Activated naive CD4-positive, alpha-beta T cell treated with Interleukin-2 at 50 U/mL for 16 hours (primary cell): ENCODE measurements at places on chromosomes 7 and 10.

- no peak for DNase-seq
These were observed 25.5 kb downstream of the GTF2IRD1 start for GRCh38 chr7:74479066-74479781.

- DNase-seq: no peak
These were observed 45.2 kb downstream of the FGFBP3 start for GRCh38 chr10:91864099-91864498.

- no peak for DNase-seq
These were observed 135.2 kb downstream of the DIP2C start for GRCh38 chr10:554182-554848.

GRCh38 chr7:36286226-36286625 is 103.4 kb upstream of the ANLN start:
- DNase-seq: peak; percentile 54

DNA sequence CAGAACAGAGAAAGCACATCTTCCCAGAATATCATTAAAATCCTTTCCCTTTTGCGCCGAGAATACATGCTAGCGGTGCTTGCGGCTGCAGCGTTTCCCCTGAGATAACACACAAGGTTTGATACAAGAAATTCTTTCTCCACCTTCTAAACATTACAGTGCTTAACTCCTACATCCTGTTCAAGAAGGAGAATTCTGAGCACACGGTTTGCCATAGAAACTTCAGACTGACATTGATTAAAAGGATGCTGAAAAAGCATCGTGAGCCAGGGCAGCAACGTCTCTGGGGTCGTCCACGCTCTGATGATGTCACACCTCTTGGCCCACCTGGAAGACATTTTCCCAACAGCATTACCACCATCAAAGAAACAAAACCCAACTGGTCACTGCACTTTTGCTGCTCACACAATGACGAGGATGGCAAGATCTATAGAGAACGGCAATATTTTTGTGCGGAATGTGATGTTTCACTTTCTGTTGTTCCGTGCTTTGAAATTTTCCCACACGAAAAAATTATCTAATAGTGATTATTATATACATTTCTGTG is 27.0 kb upstream of the PRSS1 start:
- no peak for DNase-seq

- DNase-seq: peak; percentile 31
These were observed 48.2 kb downstream of the COL26A1 start for GRCh38 chr7:101410743-101411507.

DNA sequence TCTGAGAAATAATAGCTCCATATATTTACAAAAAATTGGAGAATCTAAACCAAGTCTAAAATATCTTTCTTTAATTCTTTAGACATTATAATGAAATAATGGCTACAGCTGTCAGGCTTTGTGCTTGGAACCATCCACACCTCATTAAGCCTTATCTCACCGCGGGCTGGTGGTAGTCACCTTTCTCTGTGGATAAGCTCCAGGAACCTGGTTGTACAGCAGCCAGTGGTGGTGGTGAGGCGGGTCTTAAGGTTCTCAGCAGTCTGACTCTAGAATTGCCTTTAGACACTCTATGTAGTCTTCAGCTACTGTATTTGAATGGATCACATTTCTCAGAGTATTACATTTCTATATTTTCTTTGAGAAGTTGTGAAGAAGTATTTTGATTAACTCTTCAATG is 34.2 kb downstream of the CUL1 start:
- no peak for DNase-seq

GRCh38 chr7:123601530-123601929 is at the start of gene ASB15:
ASB15 (plus strand) TSS chr7:123601821; CDS start chr7:123614503, 12,682 bp downstream.
- DNase-seq: no peak

- DNase-seq: no peak
These were observed 278.5 kb downstream of the BICC1 start for GRCh38 chr10:58791137-58791536.

DNA sequence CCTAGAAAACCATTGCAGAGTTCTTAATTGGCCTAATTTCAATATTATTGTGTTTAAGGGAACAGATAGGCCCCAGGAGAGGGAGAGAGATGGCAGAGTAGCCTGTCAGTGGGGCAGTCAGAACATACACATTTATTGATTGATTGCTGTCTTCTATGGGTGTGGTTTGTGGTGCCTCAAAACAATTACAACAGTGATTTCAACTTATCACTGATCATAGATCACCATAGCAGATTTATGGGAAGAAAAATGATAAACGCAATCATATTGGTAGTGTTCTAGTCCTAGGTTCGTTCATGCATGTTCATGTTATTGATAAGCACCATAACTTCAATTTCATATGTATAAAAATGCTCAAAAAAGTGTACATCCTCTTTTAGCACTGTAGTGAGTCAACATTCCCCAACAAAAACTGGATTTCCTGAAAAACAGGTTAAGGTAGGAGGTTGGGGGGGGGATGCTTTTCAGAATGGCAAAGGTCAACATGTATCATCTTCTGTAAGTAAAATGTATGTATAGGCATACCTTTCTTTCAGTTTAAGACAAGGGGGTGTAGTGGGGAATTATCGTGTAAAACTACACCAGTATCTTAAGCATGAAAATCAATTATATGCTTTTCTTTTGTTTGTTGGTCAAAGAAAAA is 1.1 kb upstream of the TNKS2 start:
- DNase-seq: no peak

- DNase-seq: no peak
These were observed 90.0 kb downstream of the GSAP start for GRCh38 chr7:77326131-77326530.

- DNase-seq: no peak
These were observed 440.7 kb downstream of the PLXDC2 start for GRCh38 chr10:20256969-20257368.

DNA sequence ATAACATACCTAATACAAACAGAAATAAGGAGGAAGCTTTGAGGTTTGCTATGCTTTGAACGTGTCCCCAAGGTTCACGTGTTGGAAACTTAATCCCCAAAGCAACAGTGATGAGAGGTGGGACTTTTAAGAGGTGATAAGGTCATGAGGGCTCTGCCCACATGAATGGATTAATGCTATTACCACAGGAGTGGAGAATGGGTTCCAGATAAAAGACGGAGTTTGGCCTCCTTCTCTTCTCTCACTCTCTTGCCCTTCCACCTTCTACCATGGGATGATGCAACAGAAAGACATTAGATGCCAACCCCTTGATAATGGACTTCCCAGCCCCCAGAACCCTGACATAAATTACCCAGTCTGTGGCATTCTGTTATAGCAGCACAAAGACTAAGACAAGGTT is 9.6 kb downstream of the ITGB1 start:
- no peak for DNase-seq

- no peak for DNase-seq
These were observed 52.4 kb downstream of the ABCB1 start for GRCh38 chr7:87548123-87548919.

- no peak for DNase-seq
These were observed 213.6 kb downstream of the DGKI start for GRCh38 chr7:137633133-137633532.

DNA sequence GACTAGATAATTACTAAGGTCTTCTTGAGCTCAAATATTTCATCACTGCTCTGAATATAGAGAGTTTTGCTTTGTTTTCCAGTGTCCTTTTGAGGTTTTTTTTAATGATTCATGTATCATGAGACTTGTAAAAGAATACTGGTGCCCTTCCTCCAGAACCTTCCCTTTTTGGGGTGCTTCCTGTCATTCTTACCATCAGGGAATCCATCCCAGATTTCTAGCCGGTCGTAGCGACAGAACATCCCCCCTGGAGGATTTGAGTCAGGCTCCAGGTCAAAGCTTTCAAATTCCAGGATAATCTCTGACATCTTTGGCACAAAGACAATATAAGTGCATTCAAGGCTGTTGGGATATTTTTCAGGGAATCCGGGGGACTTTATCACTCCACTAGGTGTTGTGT is 71.0 kb downstream of the NRP1 start:
- no peak for DNase-seq

DNA sequence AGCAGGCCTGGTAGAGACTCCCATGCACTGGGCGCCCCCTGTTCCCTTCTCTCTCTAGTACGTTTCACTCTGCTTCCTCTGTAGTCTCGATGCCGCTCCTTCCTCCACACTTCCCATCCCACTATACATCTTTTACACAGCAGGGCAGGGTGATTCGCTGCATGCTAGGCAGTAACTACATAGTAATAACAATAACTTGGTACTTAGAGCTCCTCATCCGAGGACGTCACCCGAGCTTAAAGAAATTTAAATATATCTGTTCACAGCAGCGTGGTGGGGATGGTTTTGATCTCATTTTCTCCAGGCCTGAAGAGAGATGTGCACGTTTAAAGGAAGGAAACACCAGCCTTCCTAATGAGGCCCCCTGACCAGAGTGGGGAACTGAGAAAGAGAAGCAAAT is 276.9 kb downstream of the SKAP2 start:
- no peak for DNase-seq

DNA sequence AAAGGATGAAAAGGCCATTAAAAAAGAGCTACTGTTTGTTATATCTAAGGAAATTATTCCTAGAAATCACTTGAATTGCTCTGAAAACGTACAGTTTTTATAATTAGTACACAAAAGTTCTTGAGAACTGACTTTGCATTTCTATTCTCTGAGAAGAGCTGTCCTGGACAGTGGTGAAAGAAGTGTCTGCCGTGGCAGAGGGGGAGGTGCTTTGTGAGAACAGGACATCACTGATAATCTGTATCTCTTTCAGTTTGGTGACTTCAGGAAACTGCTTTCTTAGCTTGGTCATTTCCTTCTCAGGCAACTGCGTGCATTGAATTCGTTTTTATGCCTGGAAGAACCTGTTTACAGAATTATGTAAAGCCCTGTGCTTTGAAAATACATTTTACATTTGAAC is 52.1 kb downstream of the POLL start:
- DNase-seq: no peak

DNA sequence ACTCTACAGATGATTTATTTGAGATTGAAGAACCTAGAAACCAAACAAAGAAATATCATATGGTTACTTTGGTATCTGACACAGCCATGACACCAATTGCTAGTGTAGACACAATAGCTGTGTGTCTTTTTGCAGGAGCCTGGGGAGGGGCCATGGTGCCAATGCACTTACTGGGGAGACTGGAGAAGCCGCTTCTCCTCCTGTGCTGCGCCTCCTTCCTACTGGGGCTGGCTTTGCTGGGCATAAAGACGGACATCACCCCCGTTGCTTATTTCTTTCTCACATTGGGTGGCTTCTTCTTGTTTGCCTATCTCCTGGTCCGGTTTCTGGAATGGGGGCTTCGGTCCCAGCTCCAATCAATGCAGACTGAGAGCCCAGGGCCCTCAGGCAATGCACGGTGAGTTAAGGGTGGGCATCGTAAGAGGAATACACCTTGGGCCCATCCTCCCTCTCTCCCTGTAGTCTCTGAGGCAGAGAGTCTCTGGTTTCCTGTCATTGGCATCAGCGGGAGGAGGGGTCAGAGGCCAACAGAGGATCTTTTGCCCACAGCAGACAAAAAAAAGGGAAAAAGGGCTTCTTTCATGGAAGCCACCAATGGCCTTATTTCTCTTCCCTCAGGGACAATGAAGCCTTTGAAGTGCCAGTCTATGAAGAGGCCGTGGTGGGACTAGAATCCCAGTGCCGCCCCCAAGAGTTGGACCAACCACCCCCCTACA is 1.2 kb downstream of the TMEM139 start:
- no peak for DNase-seq

GRCh38 chr10:67978749-67979148 is 94.3 kb downstream of the SIRT1 start:
- DNase-seq: no peak

- no peak for DNase-seq
These were observed 30.3 kb downstream of the ANKMY2 start for GRCh38 chr7:16615228-16615627.

GRCh38 chr7:54888734-54889082 is 129.7 kb upstream of the SEC61G start:
- no peak for DNase-seq

GRCh38 chr7:100609958-100610357 is 2.4 kb upstream of the MOSPD3 start:
- DNase-seq: no peak

GRCh38 chr10:95693071-95693667 is 558 bp downstream of the TCTN3 start:
- no peak for DNase-seq

- DNase-seq: no peak
These were observed 61.1 kb downstream of the FAM13C start for GRCh38 chr10:59301067-59301754.

DNA sequence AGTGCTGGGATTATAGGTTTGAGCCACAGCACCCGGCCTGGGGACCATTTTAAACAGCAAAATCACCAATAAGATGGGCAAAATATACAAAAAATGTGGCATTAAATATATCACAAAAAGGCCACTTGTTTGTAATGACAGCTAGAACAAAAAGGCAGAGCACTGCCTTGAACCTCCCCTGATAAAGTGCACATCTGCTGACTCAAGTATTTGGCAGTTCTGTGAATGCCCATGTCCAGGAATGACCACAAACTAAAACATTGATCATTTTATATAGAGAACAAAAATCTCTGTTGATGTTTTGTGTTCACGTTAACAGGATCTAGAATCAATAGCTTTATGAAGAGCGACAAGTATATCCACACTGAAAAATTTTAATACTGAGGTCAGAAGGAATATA is 21.5 kb downstream of the HERC4 start:
- no peak for DNase-seq

DNA sequence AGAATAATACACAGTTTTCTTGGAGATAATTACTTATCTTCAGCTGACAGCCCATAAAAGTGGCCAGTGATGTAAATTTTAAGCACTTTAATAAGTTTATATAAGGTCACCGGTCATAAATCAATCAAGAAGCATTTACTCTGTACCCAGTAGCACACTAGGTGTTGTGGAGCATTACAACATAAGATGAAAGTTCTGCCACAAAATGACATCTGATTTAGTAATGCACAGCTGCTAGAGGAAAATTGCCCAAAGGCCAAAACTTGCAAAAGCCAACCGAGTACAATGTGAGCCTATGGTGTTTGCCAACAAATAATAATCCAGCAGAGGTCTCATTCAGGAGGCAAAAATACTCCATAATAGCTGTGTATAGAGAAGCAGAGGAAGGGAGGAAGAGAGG is 63.6 kb downstream of the GPR37 start:
- DNase-seq: no peak

DNA sequence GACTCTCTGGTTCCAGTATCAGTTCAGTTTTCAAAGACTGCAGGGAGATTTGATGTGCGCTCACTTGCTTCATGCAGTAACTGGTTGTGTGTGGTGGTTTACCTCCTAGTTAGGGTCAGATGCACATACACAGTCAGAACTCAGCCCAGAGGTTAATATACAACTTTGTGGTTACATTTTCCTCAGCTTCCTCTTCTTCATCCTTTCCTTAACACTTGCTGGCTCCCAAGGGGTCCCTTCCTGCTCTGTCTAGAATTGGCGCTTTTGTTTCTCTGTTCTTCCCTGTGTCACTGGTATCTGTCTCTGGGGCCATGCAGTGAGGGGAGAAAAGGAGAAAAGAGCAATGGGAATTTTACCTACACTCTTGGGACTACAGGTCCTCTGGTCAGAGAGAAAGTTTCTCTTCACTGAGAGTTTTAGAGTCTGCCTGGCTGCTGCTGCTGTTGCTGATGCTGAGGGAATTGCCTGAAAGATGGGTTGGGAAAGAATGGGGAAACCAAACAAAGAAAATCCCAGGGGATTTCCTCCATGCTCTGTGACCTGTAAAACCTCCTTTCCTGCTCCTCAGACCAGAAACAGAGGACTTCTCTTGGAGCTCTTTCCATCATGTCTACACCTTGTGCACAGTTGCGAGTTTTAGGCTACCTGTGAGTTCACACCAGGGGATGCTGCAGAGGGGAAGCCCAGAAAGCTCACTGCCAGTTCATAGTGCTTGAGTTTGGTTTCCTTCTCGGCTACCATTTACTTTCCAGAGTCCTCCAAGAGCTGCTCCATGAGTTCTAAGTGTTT is 74.6 kb downstream of the WDFY4 start:
- DNase-seq: no peak

- no peak for DNase-seq
These were observed 23.1 kb upstream of the DDIT4 start for GRCh38 chr10:72250666-72251065.
